ENCODE measurements at places on chromosomes 1 and 21.
A peak's percentile ranks its signal among the peaks of the same experiment; 100 is the strongest.

- DNase-seq: no peak
Observed at GRCh38 chr1:99438656-99439230, 174.5 kb downstream of the PLPPR4 start.

DNA sequence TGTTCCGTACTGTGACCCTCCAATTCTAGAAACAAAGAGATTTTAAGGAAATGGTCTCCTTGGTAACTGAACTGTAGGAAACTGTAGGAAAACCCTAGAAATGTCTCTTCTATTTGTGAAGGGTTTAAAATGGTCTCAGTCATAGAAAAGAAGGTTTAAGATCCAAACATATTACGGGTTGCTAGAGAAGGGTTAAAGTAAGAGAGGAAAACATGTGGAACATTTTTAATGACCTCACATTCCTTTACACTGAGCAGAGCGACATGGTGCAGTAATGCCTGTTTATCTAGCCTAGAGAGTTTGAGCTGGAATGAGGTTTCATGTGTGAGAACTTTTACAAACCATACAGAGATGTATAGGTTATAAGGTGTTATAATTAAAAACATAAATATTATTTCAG lies 36.9 kb upstream of the C1orf105 start:
- peak; percentile 78 for DNase-seq

DNA sequence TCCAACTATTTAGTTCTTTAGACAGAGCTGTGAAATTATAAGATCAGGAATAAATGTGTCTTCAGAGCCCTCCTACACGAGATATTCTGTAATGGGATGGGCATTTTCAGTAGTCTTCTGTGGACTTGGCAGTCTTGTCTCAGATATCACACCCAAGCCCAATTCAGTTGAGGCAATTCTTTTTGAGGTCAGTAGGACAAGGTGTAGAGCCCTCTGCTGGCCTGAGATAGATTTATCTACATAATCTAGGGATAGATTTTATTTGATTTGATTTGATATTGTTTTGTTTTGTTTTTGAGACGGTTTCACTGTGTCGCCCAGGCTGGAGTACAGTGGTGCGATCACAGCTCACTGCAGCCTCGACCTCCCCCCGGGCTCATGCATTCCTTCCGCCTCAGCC lies 77.5 kb downstream of the FMN2 start:
- DNase-seq: peak; percentile 28

DNA sequence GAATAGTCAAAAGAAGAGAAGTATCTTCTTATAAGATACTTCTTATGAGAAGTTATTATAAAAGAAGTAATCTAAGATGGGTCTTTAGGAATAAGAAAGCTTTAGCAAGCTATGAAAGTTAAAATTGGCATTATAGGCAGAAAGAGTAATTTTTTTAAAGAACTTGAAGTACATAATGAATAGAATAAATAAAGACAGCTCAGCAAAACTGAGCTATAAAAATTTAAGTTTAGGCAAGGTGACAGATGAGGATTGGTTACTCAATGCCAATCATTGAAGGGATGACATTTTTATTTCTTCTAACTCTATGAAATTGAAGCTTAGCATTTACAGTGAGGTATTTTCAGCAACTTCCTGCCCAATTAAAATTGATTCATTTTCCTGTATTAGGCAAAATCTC lies 966.8 kb downstream of the BRINP3 start:
- DNase-seq: no peak

- peak; percentile 85 for DNase-seq
Observed at GRCh38 chr1:192489748-192490147, 85.8 kb upstream of the RGS1 start.

DNA sequence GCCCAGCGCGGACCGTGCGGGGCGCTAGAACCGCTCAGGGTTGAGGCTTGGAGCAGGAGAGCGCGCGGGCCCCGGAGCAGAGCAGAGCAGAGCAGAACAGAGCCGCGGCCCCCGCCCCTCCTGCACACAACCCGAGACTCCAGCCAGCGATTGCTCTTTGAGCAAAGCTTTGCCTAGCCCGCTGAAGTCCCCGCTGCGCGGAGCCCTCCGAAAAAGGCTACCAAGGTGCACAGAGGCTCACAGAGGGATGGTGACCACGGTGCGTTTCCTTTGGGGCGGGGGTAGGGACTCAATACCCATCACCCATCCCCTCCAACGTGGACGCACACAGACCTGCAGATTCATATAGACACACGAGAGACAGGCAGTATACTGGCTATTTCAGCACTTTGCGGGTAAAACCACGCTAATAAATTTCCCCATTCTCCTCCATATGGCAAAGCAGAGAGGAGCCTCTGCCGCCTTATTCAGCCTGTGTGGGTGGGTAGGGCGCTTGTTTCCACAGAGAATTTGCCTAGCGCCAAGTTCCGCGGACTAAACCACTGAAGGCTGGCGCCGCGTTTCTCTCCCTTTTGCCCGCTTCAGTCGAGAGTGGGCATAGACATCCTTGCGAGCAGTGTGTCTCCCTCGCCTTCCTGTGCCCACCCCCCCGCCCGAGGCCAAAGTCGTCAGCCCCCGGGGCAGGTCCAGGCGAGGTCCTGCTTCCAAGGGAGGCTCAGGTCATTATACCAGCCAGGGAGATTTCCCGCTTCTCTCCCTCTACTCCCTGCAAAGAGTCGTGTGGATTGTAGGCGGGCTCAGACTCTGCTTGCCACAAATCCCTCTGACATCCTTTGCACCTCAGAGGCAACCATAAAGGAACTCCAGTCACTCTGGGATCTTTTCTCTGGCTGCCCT lies 8.5 kb downstream of the HLX start:
- no peak for DNase-seq

DNA sequence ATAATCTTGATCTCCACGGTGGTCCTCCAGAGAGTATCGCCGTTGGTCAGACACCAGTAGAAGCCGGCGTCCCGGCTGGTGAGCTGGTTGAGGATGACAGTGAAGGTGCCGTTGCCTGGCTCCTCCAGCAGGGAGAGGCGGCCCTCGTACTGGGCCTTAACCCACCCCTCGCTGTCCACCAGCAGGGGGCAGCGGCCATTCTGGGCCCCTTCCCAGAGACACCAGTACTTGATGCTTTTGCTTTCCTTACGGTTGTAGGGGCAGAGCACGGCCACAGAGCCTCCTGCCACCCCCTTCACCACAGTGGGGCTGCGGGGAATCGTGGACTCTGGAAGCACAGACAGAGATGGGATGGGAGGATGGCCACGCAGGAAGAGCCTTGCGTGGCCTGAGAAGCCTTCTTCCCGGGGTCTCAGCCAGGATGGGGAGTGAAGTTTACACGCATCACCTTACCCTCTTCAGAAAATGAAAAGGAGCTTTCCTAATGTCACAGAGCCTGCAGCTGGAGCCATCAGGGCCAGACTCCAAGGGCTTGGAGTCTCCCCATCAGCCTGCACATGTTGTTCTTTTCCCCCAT lies 10.7 kb downstream of the PIGR start:
- DNase-seq: no peak

- peak; percentile 26 for DNase-seq
Observed at GRCh38 chr1:99557546-99558202, 88.2 kb upstream of the PALMD start.

- peak; percentile 51 for DNase-seq
Observed at GRCh38 chr1:38123356-38124135, 77.0 kb upstream of the POU3F1 start.

DNA sequence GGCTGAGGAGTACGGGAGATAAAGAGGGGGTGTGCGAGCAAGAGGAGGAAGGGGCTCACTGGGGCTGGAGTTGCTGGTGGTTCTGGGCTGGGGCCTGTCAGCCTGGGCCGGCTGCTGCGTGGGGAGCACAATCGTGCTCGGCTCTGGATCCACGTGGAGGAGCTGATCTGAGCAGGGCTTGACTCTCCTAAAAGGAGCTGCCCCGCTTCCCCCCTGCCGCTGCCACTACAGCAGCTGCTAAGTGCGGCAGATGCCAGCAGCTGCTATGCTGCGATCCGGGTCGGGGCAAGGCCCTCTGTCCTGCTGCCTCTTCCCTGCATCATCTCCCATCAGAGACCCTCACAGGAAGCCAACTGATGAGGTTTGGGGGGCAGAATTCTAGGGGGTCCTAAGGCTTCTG lies 165.9 kb downstream of the PCBP3 start:
- no peak for DNase-seq

GRCh38 chr21:36749935-36750575 lies 51.1 kb downstream of the SIM2 start:
- peak; percentile 88 for DNase-seq

DNA sequence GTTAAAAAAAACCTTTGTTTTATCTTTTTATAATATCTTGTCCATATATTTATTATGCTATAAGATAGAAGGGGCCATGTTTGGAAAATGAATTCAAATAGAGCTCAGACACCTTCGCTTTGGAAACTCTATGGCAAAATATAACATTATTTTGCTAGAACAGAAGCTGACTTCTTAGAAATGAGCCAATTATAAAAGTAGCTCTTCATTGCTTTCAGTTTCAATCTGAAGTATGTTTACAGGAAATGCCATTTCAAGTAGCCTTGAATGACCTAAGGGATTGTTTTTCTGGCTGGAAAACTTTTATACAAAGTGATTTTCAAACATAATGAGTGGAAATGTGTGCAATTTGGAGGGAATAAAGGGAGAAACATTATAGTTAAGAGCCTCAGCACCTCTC lies 37.8 kb upstream of the GBP5 start:
- DNase-seq: peak; percentile 42

- DNase-seq: peak; percentile 49
Observed at GRCh38 chr1:78275456-78275855, 215.3 kb upstream of the PTGFR start.

DNA sequence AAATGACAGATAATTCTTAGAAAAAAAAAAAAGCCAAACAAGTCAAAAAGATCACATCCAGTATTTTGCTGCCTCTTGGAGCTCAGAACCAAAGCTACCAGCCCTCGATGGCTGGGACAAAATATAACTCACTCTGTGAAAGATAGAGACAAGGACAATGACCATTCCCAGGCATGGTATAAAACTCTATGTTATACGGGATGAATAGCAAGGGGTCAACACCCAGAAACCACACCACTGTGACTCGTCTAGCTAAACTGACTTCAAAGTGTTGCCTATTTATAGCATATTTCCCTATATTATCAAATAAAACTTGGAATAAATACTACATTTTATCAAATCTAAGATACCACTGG lies 10.1 kb downstream of the TMEM63A start:
- no peak for DNase-seq

DNA sequence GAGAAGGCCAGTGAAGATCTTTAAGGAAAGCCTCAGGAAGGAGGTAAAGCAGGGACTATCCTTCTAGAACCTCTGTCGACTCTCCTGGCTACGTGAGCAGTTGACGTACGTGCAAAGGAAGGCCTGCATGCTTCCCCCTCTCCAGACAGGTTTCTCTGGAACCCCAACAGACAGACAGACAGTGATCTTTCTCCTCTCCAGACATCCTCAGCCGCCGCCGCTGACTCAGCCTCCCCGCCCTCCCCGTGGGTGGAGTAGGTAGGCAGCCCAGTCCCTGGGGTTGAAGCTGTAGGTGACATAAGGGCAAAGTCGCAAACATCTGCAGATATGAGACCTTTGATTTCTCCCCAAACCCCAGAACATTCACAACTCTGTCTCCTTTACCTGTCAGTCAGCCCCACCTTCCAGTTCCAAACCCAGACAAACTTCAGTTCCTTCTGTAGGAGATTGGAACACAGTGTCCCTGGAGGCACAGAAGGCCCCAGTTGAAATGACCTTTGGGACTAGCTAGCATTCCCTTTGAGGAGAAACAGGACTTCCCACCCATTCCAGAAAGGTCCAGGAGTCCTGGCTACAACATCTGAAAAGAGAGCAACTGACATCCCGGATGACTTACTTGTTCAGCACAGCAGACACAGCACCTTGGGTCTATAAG lies 146.0 kb upstream of the JUN start:
- DNase-seq: no peak

- no peak for DNase-seq
Observed at GRCh38 chr21:27101523-27101922, 134.6 kb upstream of the ADAMTS5 start.

DNA sequence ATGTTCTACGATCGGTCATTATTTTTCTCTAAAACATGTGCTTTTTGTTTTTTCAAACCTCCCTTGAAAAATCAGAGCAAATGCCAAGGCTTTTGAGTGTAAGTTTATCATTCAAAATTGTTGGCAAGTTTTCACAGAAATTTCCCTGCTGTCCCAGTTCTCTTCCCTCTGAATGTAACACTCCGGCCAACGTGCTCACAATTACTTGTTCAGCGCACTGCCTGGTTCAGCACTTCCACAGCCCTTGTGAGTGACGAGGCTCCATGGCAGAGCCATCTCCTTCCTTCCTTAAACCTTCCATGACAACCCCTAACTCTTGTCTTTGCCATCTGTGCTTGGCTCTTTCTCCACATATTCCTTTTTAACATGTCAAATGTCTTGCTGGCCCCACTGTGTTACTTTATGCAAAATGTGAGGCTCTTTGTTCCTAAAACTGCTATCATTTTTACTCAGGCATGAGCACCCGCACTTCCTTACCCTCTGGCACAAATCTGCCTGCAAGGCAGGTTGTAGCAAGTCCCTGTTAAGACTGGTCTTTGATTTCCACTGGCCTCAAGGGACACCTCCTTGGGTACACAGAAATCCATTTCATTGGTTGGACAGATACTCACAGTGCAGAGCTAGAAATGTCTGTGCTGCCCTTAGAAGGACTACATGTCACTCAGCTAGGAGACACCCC lies 142.8 kb downstream of the HUNK start:
- no peak for DNase-seq

- no peak for DNase-seq
Observed at GRCh38 chr21:37483776-37484175, 117.2 kb downstream of the DYRK1A start.

DNA sequence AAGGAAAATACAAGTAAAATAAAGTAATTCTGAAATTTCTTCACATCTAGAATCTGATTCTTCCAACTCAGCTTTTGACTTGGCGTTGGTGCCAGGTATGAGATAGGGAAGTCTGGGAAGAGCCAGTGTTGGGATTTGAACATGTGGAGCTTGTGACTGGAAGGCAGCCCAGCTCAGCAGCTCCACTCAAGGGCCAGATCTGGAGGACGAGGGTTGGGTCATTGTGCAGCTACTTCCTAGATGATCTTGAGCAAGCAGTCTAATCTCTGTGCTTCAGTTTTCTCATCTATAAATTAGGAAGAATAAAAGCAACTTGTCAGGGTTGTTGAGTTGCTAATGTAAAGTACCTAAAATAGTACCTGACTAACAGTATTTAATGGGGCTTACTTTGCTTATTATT lies 5.0 kb downstream of the ADARB1 start:
- no peak for DNase-seq

GRCh38 chr1:158978730-158979129 lies 31.0 kb upstream of the IFI16 start:
- DNase-seq: no peak

GRCh38 chr1:34460193-34460592 lies 283.5 kb downstream of the C1orf94 start:
- peak; percentile 11 for DNase-seq

DNA sequence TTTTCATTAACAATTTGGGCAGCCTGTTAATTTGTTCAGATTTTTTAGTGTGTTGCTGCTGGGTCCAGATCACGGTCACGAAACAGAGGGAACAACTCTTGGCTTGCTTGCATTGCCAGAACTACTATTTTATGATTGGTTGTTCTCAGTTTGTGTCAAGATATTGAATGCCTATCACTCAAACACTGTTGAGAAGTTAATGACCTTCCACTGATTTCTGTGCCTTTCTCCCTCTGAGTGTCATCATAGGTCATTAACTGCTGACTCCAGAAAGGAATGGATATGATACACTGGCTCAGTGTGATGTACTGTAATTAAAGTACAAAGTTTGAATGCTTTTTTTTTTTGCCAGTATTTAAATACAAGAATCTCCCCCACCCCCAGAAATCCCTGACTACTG lies 9.2 kb downstream of the CHODL start:
- DNase-seq: no peak

- DNase-seq: no peak
Observed at GRCh38 chr1:38201431-38201830, 154.8 kb upstream of the POU3F1 start.

Data from astrocyte of the hippocampus (primary cell).